ENCODE measurements at places on chromosomes 16 and 17.

GRCh38 chr17:82839617-82840292, at the start of gene ZNF750:
ZNF750 (minus strand) TSS chr17:82840022; CDS start chr17:82832454, 7,568 bp downstream.
- DNase-seq: no peak

- DNase-seq: no peak
Measured at GRCh38 chr17:69605571-69605970, 191.1 kb downstream of the MAP2K6 start.

DNA sequence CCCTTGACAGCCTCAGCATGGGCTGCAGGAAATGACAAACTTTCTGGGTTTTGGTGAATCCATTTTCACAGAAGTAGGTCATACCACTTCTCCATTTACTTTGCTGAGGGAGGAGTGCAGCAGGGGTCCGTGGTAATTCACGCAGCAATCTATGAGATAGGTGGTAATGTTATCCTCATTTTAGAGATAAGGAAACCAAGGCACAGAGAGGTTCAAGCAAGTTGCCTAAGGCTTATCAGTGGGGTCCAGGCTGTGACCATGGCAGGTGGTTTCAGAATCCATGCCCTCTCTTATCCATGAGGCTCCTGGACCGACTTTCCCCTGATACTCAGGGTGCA, 12.6 kb downstream of the TBX4 start:
- DNase-seq: no peak

GRCh38 chr17:82497483-82498405, 21.8 kb upstream of the FOXK2 start:
- DNase-seq: no peak

GRCh38 chr16:72936408-72936807, 111.5 kb downstream of the ZFHX3 start:
- no peak for DNase-seq

GRCh38 chr17:12928736-12929135, 89.1 kb downstream of the ELAC2 start:
- no peak for DNase-seq

- no peak for DNase-seq
Measured at GRCh38 chr16:66923247-66923731, 2.0 kb downstream of the RRAD start.

- DNase-seq: no peak
Measured at GRCh38 chr17:49342575-49342936, 19.5 kb downstream of the ZNF652 start.

GRCh38 chr17:9900044-9900594, 5.0 kb downstream of the RCVRN start:
- no peak for DNase-seq

DNA sequence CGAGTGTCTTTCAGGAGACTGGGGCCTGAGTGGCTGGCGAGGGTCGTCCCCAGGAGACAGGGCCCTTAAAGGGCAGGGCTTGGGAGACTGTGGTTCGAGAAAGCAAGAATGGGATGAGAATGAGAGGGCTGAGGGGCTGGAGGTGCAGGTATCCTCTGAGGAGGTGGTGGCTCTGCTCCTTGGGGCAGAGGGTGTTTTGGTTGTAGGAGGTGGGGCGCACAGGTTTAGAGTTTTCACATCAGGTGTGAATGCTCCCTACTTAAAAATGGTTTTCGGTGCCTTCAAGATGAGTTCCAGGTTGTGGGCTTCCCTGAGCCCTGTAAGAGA, 430 bp downstream of the BCAS3 start:
- no peak for DNase-seq
